ENCODE measurements at places on chromosomes 2 and 18.

DNA sequence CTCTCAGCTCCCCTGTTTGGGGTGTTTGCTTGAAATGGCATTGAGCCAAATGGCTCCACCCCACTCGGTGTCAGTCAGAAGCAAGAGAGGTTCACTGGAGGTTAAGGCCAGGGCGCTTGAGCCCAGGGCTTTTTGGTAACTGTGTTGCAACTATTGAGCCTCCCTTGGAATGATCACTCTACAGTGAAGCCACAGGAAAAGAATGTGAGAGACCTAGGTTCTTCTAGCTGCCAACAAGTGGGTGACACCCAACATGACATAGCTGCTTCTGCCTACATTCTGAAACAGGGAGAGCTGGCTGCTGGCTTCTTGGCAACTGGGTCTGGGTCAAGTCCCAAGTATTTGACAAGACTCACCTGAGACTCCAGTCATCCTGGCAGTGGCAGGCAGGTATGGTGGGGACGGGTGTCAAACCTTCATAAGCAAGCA is 7.1 kb upstream of the GRHL1 start:
- no peak for DNase-seq

DNA sequence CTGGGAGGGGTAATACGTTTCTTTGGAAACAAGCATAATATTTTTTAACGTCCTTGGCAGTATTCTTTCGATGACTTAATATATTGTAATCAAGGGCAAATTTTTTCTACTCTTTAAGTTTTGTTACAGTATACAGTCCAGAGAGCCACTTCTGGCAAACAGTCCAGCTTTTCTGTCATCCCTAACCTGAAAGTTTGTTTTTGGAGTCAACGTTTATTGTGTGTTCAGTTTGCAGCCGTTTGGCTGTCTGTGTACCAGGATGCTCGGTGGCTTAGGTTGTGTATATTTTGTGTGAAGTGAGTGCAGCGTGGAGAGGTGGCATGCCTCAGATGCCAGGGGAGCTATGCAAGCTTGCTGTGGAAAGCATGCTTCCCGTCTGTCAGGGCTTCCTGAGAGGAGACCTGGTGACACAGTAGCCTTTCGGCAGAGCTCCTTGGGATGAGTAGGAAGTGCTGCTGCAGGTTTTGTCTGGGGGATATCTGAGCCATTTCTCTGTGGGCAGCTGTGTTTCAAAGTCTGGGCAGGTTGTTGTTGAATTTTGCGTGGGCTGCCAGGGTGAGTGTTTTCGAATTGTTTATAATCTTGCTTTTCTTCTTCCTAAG is 14.7 kb downstream of the MAP3K20 start:
- no peak for DNase-seq

DNA sequence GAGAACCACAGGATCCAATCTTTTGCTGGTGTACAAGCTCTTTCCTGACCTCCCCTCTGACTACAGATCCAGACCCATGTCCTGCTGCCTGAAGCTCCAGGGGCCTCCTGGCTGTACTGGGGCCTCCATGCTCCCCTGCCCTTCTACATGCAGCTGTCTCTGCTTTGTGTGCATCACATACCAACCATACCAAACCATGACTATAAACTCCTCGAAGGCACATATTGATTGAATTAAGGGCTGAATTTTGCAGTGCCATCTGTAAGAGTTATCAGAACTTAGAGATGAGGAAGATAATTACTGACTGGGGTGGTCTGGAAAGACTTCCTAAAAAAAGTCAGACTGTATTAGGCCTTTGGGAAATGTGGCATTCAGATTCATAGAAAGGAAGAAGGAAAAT is 139.9 kb upstream of the CXCR4 start:
- DNase-seq: no peak

- DNase-seq: no peak
Measured at GRCh38 chr2:241929551-241930490, 60.3 kb downstream of the RTP5 start.

GRCh38 chr2:150041722-150042425 is 445.6 kb downstream of the RND3 start:
- no peak for DNase-seq

DNA sequence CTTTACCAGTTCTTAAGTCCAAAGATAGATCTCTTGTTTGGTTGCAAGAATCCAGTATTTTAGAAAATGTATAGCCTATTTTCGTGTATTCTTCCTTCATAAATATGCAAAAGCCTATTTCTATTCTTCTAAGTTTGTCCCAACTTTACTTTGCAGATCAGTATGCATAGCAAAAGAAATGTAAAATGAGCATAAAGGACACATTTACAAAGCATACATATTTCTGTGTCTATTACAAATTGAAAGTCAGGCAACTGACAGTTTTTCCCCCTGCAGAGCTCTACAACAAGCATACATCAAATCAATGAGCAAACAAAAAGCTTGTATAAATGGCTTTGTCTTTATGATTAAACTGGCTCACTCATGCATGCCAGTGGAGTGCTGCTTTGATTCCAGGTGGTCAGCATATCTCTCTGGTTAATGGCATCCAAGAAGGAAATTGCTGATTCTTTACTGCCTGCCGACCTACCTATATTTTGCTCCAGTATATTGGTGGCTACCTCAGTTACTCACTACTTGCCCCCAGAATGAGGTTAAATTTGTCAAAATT is 10.0 kb upstream of the VPS54 start:
- no peak for DNase-seq

GRCh38 chr2:144137705-144138428 is 382.1 kb downstream of the ZEB2 start:
- no peak for DNase-seq

GRCh38 chr2:164560181-164560792 is 61.0 kb downstream of the GRB14 start:
- peak; percentile 13 for DNase-seq

GRCh38 chr18:50399582-50399981 is 24.7 kb downstream of the SKA1 start:
- no peak for DNase-seq

DNA sequence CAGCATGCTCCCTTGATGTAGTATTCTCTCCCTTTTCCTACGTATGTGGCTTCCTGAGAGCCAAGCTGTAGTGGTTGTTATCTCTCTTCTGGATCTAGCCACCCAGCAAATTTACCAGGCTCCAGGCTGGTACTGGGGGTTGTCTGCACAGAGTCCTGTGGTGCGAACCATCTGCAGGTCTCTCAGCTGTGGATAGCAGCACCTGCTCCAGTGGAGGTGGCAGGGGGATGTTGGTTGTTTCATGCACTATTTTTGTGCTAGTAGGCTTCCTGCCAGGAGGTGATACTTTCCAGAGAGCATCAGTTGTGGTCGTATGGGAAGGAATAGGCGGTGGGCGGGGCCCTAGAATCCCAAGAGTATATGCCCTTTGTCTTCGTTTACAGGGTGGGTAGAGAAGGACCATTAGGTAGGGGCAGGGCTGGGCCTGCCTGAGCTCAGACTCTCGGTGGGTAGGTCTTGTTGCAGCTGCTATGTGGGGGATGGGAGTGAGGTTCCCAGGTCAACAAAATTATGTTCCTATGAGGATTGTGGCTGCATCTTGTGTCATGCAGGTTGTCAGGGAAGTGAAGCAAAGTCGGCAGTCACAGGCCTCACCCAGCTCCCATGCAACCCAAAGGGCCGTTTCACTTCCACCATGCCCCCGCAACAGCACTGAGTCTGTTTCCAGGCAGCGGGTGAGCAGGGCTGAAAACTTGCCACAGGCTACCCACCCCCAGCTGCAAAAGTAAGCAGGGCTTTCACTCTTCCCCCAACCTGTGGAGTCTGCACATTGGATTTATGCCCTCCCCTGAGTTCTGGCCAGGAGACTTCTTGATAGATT is 1139.5 kb downstream of the BCL11A start:
- no peak for DNase-seq

GRCh38 chr2:23073671-23074070 is 311.3 kb upstream of the KLHL29 start:
- no peak for DNase-seq

- no peak for DNase-seq
Measured at GRCh38 chr2:68251855-68252399, 405 bp downstream of the PPP3R1 start.

GRCh38 chr2:29807082-29807481 is 114.3 kb downstream of the ALK start:
- no peak for DNase-seq

GRCh38 chr18:55927831-55928230 is 339.8 kb upstream of the TCF4 start:
- DNase-seq: no peak

GRCh38 chr2:10305254-10305635 is 2.5 kb downstream of the HPCAL1 start:
- DNase-seq: no peak

DNA sequence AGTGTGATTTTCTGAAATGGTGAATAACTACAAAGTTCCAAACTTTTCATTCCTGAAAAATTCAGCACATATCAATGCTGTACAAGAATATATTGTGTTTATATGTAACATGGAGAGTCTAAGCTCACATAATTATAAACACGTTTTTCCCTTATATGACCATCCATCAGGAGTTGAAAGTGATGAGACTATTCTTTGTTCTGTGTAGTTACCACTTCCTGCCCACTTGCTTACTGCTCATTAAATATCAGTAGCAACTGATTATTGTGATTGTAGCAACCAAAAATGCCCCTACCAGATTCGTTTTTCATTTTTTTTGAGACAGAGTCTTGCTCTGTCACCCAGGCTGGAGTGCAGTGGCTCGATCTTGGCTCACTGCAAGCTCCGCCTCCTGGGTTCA is 30.8 kb downstream of the OTX1 start:
- no peak for DNase-seq

GRCh38 chr18:39523281-39523680 is 1957.7 kb upstream of the CELF4 start:
- DNase-seq: peak; percentile 60

DNA sequence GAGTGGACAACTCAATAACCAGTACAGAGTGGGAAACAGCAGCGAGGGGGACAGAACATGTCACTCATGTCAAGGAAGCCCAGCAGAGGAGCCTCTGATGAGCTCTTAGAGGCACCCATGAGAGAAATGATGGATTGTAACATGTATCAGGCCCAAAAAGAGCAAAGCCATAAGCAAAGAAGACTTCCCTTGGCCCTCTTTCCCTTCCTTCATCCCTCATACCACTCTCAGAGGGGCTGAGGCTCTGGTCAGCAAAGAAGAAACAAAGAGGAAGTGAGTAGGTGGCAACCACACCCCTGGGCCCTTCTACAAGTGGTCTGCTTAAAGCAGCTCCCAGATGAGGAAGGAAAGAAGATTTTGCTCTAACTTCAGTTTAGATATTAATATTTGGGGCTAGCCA is 112.8 kb downstream of the CDC42EP3 start:
- DNase-seq: no peak

- DNase-seq: no peak
Measured at GRCh38 chr2:70789304-70790135, 923 bp downstream of the FIGLA start.

DNA sequence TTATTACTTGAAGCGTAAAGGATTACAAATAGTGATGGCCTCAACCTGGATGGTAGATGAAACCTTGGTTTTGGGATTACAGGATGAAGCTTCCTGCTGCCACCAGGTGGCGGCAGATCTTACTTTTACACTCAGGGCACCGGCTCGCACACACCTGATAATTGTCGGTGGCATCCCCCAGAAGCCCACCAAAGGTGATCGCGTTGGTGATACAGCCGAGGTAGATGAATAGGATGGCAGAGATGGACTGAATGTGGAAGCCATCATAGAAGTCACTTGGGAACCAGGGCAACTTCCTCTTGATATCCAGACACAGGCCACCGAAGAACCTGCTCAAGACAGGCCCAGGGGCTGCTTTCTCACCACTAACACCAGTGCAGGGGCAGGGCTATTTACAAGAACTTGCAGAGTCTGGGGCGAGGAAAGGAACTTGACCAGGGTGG is 51.8 kb downstream of the MTHFD2 start:
- DNase-seq: peak; percentile 17

GRCh38 chr2:113877711-113878598 is 11.9 kb upstream of the ACTR3 start:
- DNase-seq: no peak

DNA sequence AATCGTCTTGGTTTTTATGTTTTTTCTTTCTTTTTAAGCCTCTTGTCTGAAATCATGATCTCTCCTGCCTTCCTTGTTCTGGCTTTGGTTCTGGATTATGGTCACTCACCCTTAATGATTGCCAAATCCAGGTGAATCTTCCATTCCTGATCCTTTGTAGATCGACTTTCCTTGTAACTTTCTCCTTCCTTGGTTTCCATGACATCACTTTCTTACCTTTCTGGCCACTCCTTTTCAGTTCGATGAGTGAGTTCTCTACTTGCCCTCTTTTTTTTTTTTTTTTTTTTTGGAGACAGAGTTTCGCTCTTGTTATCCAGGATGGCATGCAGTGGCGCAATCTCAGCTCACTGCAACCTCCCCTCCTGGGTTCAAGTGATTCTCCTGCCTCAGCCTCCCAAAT is 139.1 kb upstream of the LTBP1 start:
- no peak for DNase-seq

- DNase-seq: no peak
Measured at GRCh38 chr2:2827046-2827636, 496.1 kb upstream of the MYT1L start.

- DNase-seq: no peak
Measured at GRCh38 chr2:7627583-7627982, 710.4 kb downstream of the RNF144A start.

GRCh38 chr2:235557903-235558302 is 64.1 kb downstream of the AGAP1 start:
- no peak for DNase-seq

- no peak for DNase-seq
Measured at GRCh38 chr2:239225871-239226561, 174.8 kb downstream of the HDAC4 start.

DNA sequence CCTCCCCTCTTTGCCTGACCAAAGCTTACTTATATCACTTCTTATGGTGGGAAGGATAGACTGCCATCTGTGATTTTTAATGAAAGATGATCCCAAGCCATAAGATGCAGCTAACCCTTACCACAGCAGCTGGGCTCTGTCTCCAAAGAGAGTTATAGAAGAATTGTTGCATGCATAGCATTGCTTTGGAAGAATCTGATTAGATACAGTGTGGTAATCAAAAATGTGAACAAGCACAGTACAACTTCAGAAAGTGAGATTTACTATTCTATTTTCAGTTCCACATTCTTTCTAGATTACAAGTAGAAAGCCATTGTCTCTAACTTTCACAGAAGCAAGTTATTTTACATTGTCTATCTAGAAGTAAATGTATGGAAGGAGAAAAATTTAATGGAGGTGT is 129.0 kb upstream of the ACVR2A start:
- DNase-seq: no peak

GRCh38 chr2:111705239-111705638 is 178.8 kb downstream of the ANAPC1 start:
- no peak for DNase-seq

GRCh38 chr2:214358506-214358905 is 52.3 kb upstream of the VWC2L start:
- no peak for DNase-seq

All from Panc1 (cell line).